ENCODE measurements at places on chromosomes 3 and 15.

DNA sequence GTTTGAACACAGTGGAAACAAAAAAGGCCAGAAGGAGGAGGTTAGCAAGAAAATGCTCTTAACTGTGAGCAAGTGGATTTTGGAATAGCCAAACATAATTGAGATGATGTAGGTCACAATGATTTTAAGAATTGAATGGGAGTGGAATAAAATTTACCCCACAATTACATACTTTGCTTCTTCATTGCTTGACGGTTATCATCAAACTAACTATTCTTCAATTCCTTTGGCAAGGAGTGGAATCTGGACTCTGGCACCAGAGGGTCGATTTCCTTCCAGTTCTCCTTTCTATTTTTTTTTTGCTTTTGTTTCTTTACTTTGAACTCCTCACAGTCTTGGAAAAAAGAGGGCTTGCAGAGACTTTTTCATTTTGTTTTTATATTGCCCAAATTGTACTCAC lies 634.5 kb upstream of the TGFBR2 start:
- no peak for DNase-seq

DNA sequence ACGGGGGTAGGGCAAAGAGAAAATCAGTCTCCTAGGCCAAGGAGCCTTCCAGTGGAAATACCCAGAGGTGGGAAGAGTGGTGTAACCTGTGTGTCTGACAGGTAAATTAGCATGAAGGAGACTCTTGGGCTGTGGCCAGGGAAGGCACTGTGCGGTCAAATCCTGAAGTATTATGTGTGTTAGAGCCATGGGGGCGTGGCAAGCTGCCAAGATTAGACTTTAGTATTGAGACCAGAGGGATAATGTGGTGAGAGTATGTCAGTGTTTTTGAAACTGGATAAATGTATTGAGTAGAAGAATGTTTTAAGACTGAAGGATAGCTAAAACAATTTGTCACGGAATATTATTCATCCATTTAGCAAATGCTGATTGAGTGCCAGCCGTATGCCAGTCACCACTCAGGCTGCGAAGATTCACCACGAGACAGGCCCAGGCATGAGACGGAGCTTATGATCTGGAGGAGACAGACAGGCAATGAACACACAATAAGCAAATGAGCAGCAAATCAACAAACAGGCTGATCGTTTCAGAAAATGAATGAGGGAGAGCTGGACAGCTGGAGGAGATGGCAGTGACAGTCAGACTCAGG lies 445.9 kb downstream of the MCTP2 start:
- no peak for DNase-seq

DNA sequence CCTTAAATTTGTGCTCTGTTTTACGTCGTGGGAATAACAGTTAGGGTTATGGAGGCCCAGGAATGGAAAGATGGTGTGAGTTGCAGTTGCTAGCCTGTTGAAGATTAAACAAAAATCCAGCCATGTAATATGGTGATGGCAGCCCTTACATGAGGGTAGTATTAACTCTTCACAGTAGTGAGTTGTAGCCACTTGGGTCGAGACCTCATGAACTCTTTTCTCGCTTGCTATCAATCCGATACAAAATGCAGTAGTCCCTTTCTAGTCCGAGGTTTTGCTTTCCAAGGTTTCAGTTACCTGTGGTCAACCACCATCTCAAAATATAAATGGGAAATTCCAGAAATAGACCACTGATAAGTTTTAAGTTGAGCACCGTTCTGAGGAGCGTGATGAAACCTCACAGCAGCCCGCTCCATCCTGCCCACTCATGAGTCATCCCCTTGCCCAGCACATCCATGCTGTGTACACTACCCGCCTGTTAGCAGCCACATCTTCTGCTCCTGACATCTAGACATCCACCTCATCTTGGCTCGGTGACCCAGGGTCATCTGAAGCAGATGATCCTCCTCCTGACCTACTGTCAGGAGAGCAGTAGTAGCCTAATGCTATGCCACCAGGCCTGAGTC lies 177.9 kb downstream of the CDIN1 start:
- no peak for DNase-seq

- DNase-seq = no peak
Measured at GRCh38 chr15:48084759-48085590, 35.8 kb upstream of the SLC24A5 start.

DNA sequence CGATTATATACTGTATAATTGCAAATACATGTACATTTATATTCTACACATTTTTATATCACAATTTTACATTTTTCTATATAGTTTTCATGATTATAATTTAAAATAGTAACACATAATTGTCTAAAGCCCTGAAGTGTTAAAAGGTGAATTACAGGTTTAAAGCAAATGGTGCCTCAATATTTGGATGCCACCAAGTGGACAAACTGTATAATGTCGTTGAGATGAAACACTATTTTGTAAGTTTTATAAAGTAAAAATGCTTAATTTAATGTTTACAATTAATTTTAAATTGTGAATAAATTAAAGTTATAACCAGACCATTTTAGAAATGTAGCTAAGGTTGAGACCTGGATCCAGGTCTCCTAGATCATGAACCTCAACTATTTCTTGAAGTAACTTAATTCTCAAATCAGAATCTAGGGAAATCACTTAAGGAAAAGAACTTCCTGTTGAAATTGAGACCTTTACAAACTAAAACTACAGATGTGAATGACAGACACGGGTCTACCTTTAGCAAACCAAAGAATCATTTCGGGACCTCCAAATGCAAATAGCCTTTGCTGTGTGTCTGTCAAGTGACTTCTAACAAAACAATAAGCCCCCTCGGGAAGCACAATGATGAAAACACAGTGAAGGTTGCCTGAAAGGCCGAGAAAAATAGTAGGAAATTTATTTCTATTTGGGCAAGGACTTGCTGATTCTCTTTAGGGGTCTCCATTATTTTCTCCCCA lies 37.8 kb downstream of the EHHADH start:
- no peak for DNase-seq

DNA sequence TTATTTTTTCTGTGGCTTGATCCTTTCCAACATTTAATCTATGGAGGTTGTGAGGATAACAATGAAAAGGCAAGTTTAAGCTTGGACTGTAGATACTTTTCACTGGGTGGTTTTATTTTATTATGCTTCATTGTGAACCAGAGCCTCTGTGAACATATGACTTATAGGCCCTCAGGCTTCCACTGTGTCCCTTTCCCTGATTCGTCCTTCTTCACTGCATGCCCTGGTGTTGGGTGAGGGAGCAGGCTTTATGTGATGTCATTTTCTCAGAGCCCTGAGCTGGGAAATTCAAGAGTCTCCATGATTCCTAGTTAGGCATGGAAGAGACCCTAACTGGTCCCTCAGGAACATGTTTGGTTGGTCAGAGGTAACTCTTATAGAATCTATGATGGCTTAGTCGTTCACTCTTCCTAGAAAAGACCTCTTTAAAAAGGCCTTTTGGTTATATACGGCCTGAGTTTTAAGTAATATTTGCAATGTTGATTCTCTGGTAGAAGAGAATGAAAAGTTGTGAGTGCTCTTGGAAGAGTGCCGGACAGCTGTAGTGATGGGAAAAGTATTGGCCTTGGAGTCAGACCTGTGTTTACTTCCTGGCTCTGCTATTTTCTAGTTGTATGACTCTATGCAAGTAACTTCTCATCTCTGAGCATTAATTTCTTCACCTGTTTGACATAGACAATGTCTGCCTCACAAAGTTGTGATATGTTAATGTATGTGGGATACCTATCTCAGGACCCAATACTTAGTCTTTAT lies 168.4 kb downstream of the LPP start:
- no peak for DNase-seq

Measured in stimulated activated naive CD4-positive, alpha-beta T cell treated with Interleukin-2 at 50 U/mL for 16 hours (primary cell).